ENCODE measurements at places on chromosomes 5 and 9.

DNA sequence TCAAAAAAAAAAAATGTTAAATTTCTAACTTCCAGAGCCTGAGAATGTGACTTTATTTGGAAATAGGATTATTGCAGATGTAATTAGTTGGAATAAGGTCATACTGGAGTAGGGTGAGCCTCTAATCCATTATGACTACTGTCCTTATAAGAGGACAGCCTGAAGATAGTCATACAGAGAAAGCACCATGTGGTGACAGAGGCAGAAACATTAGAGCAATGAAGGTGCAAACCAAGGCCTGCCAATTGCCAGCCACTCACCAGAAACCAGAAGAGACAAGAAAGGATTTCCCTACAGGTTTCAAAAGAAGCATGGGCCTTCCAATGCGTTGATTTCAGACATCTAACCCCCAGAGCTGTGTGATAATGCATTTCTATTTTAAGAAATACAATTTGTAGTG is 659.2 kb upstream of the CHD1 start:
- no peak for ATAC-seq

DNA sequence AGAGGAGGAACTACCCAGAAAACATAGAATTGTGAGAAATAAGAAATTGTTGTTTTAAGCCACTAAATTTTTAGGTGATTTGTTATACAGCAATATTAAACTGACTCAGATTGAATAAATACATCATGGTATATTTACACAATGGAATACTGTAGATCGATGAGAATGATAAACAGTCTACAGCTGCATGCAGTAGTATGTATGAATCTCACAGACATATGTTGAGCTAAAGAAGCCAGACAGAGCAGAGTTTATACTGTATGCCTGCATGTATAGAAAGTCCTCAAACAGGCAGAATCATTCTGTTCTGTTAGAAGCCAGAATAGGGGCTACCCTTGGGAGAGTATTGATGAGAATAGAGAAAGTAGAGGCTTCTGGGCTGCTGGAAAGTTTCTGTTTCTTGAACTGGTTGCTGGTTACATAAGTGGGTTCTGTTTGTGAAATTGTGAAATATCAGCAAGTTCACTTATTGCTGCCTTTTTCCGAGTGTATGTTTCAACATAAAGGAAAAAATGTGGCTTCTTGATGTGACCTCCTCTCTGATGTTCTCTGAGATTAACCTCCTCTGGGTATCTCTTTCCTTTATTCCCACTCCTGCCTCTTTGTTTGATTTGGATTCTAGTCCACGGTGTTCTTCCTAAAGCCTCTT is 9.6 kb downstream of the KIAA1958 start:
- no peak for ATAC-seq

- ATAC-seq = no peak
Observed at GRCh38 chr5:169048181-169049125, 252.5 kb downstream of the SLIT3 start.

DNA sequence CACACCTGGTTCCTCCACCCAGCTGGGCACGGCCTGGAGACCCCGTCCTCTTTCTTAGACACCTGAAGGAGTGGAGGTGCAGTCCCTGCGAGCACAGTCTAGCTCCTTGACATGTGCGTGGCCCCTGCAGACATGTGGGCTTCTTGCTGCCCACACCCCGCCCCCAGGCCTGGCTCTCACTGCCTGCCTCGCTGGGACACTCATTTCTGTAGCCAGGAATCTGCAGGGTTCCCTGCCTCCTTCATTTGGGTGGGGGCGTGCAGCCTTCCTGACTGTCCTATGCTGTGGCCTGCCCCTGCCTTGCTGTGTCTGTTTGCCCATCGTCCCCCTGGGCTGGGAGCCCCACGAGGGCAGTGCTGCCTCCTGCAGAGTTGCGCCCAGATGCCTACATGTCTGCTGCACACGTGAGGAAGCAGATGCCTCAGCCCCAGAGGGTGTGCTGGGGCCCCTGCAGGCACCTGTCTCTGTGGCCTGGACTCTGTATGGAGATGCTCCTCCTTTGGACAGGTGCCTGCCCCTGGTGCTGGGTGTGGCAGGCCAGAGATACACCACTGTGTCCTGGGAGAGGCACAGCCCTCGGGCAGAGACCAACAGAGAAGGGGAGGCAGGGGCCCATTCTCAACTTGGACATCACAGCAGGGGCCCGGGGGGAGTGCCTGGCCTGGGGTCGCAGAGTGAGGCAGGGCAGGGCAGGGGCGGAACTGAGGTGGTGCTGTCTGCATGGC is 22.6 kb downstream of the FLT4 start:
- no peak for ATAC-seq
